Osteoblast (primary cell): ENCODE measurements at places on chromosomes 12 and 14.

GRCh38 chr12:58359084-58359483 is 417.7 kb downstream of the ATP23 start:
- DNase-seq: no peak

- DNase-seq: no peak
Observed at GRCh38 chr12:14902465-14902864, 16.8 kb upstream of the MGP start.

DNA sequence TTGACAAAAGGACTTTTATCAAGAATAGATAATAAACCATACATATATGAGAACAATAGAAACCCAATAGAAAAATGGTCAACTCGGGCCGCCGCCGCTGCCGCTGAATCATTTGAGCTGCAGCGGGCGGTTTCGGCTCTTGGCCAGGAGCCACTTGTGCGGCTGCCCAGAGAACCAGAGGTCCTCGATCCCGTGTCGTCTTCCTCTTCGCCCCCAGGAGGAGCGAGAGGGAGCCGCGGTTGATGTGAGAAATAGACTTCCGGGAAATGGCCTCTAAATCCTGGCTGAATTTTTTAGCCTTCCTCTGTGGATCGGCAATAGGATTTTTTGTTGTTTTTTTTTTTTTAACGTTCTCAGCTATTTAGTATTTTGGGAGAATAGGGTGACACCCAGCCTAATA is 44.8 kb downstream of the CPSF6 start:
- DNase-seq: peak; percentile 25

GRCh38 chr12:9120487-9121184 is 4.9 kb upstream of the A2M start:
- no peak for DNase-seq

GRCh38 chr12:15735837-15736615 is 53.2 kb downstream of the EPS8 start:
- DNase-seq: no peak

GRCh38 chr14:91582761-91583160 is 72.7 kb upstream of the PPP4R3A start:
- no peak for DNase-seq

DNA sequence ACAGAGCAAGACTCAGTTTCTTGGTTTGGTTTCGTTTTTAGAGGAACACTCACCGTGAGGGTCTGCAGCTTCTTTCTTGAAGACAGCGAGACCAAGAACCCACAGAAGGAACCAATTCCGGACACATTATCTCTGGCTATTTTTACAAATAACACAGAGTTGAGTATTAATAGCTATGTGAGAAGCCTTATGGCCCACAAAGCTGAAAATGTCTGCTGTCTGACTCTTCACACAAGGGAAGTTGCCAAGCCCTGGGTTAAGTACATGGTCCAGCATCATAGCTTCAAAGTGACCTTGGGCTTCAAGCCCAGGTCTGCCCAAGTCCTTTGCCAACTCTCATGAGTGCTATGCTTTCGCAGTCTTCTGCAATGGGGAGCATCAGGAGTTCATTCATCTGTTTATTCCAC is 2.6 kb upstream of the LGMN start:
- no peak for DNase-seq

DNA sequence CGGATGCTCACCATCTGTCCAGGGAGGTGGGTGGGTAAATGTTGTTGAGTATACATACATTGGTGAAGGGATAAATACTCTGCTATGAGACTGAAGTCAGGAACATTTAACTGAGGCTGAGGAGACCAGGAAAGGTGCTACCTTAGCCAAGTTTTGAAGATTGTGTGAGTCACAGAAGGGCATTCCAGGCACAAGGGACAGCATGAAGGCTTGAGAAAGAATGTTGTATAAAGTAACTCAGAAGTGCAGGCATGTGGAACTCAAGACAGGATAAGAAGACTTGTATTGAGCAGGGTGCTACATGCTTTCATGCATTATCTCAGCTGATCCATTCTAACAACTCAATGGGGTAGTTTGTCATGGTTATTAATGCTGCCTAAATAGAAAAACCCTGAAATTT is 112.7 kb downstream of the IPO8 start:
- DNase-seq: peak; percentile 58

GRCh38 chr12:24328261-24328660 is 378.8 kb upstream of the SOX5 start:
- peak; percentile 39 for DNase-seq

- no peak for DNase-seq
Observed at GRCh38 chr12:56160193-56160763, 2.1 kb downstream of the MYL6 start.

GRCh38 chr14:75753696-75754095 is 92.7 kb downstream of the TTLL5 start:
- DNase-seq: no peak

GRCh38 chr14:42626986-42627385 is 1020.3 kb downstream of the LRFN5 start:
- no peak for DNase-seq

DNA sequence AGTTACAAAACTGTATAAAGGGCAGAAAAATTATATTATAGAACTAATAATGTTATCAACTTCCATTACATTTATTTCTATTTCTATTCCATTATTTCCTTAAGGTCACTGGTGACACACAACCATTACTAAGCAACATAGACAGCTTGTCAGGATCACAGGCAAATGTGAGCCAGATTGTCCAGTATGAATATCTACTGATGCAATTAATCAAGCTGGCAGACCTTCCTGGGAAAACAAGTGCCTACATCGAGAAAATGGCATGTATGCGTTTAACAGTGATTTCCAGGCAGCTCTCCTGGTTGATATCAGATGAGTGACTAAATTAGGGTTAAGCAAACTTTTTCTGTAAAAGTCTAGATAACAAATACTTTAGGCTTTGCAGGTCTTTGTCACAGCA is 36.9 kb upstream of the TSPAN8 start:
- DNase-seq: no peak

DNA sequence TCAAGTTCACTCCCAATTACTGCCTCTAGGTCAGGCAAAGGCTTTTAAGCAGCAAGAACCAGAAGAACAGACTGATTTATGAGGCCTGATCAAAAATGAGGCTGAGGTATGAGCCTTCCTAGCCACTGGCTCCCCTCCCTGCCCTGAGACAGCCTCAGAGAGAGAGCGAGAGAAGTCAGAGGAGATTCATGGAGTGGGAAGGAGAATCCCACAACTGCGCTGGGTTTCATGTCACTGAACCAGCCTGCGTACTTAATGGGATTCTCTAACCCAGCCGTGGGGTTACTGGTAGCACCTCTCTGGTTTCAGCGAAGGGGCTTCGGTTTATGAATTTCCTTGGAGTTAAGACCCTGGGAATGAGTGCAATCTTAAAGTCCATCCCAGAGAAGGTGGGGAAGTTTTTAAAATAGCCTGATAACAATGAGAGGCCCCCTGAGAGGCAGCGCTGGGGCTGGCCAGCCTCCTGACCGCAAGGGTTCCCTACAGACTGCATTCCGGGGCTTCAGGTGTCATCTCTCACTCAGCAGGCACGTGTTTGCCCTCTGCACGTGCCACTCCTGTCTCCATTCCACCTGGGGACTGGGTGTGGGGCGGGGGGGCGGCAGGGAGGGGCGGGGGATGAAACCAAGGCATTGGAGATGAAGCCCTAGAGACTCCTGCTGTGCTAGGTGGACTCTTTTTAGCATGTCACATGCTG is 6.1 kb upstream of the GPRC5A start:
- no peak for DNase-seq

DNA sequence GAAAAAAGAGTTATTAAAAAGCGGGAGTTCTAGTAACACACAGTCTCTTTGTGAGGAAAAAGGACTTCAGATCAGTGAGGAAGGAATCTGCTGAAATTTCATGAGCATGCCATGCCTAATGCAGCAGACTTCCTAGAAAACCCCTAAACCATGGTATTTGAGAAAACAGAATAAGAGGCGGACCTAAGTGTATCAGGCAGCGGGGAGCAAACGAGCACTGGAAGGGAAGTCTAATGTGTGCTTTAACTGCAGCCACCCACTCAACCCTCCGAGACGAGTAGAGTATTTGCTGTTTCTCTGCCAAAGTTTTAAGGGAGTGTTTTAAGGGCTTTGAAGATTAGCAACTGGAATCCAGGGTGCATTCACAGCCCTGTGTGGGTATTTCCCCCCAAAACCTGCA is 36.5 kb downstream of the ACADS start:
- DNase-seq: peak; percentile 44

GRCh38 chr12:46908236-46908935 is 82.6 kb upstream of the SLC38A4 start:
- no peak for DNase-seq
